ENCODE measurements at places on chromosomes 7 and 10. TPM values are rescaled to one million over a fixed set of nuclear protein-coding genes. Genes with fewer than 3 reads are reported as not detected.

DNA sequence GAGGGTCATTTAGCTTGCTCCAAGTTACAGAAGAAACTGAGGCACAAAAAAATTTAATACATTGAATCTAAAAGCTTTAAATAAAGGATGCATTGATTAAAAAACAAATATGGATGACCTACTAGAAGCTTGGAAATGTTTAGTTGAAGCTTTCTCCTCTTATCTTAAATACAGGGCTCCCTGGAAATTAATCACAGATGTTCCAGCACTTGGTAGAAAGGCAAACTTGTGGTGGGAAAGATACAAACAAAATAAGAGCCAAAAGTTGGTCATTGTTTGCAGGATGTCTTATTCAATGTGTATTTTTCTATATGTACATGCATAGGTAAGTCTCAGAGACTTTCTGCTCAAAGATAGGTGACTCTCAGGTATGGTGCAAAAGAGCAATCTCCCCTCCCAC, 40.7 kb upstream of the LYZL1 start:
- DNase-seq = no peak

DNA sequence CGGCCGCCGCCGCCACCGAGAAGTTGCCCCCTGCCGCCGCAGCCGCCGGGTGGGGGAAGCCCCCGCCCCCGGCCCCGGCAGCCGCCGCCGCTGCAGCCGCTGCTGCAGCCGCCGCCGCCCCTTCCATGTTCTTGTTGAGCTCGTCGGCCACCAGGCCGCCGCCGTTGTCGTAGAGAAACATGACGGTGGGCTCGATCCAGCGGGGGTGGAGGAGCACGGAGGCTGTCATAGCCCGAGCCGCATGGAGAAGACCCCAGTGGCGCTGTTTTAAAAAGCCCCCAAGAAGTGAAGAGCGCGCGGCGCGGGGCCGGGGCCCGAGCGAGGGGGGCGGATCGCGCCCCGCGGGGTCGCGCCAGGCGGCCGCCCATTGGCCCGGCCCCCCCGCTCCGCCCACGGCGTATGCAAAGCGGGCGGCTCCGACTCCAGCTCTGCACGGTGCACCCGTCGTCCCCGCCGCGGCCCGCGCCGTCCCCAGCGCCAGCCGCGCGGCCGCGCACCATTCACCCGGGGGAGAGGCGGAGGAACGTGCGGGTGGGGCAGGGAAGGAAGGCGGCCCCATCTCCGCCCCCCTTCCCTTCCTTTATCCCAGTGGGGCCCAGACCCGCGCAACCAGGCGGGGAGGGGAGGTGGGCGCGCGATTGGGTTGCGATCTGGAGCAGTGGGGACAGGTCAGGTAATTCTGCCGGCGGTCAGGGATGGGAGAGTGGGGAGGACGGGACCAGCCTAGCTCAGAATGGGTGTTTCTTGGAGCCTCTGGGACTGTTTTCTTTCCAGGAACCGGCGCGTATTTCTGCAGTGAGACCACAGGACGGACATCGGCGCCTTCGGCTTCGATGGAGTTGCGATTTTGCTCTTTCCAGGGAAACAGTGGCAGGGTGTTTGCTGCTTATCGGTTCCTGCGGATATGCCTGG, at the start of gene HOXA13:
HOXA13 (minus strand) TSS at position 243 of the 912 bp plus-strand sequence; CDS start at position 229, 14 bp downstream.
- DNase-seq = peak; percentile 83

DNA sequence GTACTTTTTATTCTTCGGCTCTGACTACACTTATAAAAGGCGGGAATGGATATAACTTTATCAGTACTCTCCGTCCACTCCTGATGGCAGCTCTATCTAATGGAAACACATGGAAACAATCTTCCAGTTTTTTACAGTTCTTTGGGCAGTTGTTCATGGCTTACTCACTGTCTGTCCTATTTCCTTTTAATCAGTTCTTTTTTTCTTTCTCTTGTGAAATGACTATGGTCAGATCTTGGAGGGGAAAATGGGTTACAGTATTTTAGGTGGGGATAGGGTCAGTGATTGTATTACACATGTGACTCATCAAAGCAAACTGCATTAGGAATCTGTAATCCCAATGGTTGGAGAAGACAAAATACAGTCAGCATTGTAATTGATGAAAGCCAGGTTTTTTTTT, 112.4 kb downstream of the BICC1 start:
- DNase-seq = no peak

- no peak for DNase-seq
Measured at GRCh38 chr7:4269746-4270145, 412.3 kb upstream of the FOXK1 start.

GRCh38 chr7:6438427-6438826, 9.3 kb downstream of the DAGLB start:
- DNase-seq = no peak

- no peak for DNase-seq
Measured at GRCh38 chr7:74657692-74658177, at the start of gene GTF2I. GTF2I (plus strand) TSS chr7:74657718; CDS start chr7:74689129, 31,411 bp downstream.

- no peak for DNase-seq
Measured at GRCh38 chr7:47715631-47716068, 133.7 kb upstream of the TNS3 start.

- no peak for DNase-seq
Measured at GRCh38 chr10:113631684-113632367, 32.0 kb downstream of the NRAP start.

DNA sequence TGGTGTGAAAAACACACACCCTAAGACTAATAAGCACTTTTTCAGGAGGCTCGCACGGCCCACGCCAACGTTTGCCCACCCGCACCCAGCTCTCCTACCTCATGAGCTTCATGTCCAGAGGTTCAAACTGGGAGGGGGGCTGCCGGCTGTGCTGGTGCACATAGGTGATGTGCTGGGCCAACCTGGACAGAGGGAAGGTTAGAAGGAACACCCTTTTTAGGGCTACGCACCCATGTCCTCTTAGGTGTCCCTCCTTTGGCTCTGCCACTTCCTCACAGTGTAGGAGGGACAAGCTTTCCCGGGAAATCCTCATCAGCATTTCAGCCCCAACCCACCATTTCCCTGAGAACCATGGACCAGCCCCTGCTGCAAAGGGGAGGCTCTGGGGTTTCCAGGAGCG, 5.9 kb downstream of the MCM7 start:
- no peak for DNase-seq

GRCh38 chr10:85612378-85612775, 754.2 kb downstream of the GRID1 start:
- DNase-seq = no peak

DNA sequence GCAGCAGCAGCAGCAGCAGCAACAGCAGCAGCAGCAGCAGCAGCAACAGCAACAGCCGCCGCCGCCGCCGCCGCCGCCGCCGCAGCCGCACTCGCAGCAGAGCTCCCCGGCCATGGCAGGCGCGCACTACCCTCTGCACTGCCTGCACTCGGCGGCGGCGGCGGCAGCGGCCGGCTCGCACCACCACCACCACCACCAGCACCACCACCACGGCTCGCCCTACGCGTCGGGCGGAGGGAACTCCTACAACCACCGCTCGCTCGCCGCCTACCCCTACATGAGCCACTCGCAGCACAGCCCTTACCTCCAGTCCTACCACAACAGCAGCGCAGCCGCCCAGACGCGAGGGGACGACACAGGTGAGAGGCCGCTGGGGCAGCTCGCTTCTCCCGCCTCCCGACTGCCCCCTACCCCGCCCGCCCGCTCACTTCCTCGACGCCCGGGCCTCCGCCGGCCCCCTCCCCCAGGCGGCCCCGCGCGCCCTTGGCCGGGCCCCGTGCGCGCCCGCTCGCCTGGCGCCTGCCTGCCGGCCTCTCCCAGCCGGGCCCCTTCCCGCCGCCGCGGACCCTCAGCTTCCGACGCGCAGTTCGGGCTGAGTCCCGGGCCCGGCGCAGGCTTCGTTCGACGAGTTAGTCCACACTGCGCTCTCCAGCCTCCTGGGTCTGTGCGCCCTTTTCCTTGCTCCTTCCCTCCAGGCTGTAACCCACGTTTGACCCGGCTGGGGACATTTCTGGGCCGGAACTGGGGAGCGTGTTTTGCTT, 882 bp downstream of the DLX6 start:
- no peak for DNase-seq

DNA sequence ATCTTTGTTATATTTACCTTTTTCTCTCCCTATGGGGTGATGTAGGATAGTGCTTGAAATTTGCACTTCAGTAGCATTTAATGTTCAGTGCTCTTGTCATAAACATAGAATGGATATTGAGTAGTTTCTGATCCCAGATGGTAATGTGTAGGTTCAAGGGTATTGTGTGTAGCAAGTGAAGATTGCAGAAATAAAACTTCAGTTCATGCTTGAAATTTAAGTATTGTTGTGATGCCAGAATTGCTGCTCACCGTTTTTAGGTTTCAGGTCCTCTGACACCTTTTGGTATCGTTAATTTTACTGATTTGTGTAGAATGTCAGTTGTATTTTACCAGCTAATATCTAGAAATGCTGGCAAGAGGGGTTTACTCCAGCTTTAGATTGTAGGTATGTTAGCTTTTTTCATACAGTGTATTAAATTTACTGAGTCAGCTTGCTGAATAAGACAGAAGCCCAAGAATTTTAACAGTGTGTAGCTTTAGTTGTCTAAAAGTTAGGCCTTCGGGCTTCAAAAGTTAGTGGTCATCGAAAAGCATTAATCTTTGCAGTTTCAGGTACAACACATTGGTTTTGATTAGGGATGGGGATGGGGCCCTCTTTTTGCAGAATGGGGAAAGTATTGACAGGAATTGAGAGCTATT, 1.9 kb downstream of the PTEN start:
- no peak for DNase-seq

The TLL2 gene
- 0.15 TPM for total RNA-seq

The OR2A1 gene
- total RNA-seq = not detected

The ZNF25 gene
- total RNA-seq = 2.6 TPM

All from PC-9 (cell line).